ENCODE measurements at places on chromosomes 3 and 15.

DNA sequence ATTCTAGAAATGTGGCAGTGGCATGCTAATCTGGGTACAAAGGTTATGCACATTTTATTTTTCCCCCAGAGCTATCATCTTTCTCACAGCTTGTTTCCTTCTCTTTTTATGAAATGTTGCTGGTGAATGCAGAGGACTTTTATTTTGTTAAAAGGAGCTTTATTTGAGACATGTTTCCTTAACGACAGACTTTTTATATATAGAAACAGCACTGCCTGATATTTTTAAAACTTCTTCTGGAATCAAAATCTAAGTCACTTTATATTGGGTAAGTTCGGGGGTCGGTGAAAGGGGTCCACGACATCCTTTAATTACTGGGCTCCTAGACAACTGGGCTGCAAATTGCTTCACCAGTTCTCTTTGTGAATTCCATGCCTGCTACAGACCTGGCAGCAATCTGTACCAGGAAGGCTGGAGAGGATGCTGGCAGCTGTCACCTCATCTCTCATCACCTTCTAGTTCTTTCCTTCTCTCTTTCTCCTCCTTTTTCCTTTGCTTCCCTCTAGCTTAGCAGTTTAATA, 464.7 kb downstream of the PDCD6IP start:
- no peak for DNase-seq

GRCh38 chr3:172522871-172523818, at the start of gene TNFSF10:
TSS of gene TNFSF10 (minus strand) at chr3:172523430. CDS start at chr3:172523384, 46 bp downstream.
- DNase-seq = no peak

- no peak for DNase-seq
These were observed 237.5 kb downstream of the GAP43 start for GRCh38 chr3:115860766-115861165.

DNA sequence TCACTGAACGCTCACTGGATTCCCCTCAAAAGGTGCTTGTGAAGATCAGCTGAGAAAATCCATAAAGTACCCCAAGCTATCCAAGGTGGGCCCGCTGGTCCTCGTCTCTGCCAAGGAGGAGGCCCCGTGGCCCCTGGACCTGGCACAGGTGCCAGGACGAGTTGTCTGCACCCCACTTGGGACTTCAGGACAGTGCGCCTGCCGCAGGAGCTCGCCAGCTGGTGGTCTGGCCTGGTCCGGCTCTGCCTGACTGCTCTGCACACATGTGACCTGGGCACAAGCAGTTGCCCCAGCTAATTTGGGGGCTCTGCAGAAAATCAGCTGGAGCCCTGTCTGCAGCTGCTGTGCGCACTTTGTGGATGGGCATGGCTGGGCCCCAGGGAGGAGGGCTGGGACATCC, 159.9 kb downstream of the NSMCE3 start:
- no peak for DNase-seq

- DNase-seq = no peak
These were observed 97.5 kb downstream of the OCA2 start for GRCh38 chr15:28001641-28002040.

DNA sequence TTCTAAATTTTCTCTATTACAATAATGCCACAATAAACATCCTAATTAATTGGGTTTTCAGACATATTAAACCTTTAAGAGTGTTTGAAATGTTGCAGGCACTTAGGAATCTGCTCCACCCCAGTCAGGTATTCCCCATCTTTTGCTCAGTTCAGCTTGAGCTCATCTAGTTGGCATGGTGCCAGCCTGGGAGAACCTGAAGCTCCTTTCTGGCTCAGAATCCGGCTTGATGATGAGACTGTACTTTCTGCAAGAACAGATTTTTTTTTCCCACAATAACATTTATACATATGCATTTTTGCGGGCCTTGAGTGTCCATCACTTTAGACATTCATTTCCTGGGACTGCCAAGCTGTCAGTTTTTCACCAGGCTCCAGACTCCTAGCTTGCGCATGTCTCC, 7.7 kb upstream of the OXSR1 start:
- no peak for DNase-seq

- no peak for DNase-seq
These were observed 26.8 kb downstream of the LRRC31 start for GRCh38 chr3:169842960-169843359.

DNA sequence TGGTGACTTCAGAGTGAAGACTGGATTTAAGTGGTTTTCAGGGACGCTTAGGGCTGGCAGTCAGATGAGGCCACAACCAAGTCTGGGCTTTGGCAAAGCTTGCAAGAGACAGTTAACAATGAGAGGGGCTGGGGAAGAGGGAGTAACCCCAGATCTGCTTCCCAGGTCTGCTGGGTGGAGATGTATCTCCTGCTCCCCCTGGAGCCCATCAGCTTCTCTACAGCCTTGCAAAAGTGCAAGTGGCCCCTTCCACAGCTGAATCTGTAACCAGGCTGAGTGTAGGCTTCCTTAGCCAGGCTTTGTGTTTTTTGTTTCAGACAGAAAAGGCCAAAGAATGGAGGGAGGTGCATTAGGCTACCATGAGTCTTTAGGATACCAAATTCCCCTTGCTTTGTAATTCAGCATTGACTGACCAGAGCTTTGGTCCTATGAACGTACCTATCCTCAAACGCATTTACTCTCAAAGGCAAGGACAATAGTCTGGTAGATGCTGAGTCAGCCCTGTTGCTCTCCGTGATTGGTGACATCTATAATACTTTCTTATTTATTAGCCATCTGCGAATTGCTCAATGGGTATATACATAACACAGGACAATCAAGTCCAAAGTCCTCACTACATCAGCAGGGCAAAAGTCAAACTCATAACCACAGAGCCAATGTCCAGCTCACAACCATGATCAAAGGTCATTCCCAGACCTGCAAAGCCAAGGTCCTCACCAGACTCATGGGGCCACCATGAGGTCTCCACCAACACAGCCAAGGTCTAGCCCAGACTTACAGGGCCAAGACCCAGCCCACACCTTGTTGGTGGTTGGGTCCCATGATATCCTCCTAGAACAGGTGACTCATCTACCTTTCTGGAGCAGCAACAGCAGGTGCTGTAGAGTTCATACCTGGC, 17.1 kb downstream of the CCDC13 start:
- peak; percentile 40 for DNase-seq

GRCh38 chr3:98980915-98981596, 79.6 kb upstream of the DCBLD2 start:
- DNase-seq = no peak

DNA sequence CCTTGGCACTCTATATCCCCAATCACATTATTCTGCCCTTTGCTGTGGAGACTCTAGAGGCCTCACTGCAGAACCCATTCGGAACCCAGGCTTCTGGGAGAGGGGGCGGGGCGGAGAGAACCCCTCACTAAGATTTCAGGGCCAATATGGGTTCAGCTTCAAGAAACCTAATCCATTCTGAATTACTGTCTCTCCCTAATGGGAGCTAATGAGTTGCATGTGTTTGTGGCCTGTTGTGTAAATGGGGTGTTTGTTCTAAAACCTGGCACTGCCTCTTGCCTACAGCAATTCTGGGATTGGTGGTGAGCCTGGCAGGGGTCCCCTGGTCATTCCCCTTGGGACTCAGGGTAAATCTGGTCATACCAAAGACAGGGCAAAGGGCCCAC, 605 bp upstream of the RASL12 start:
- no peak for DNase-seq

GRCh38 chr3:110414855-110415254, 656.8 kb upstream of the NECTIN3 start:
- DNase-seq = no peak
